GM18507 (cell line): ENCODE measurements at places on chromosomes 7 and 10.

DNA sequence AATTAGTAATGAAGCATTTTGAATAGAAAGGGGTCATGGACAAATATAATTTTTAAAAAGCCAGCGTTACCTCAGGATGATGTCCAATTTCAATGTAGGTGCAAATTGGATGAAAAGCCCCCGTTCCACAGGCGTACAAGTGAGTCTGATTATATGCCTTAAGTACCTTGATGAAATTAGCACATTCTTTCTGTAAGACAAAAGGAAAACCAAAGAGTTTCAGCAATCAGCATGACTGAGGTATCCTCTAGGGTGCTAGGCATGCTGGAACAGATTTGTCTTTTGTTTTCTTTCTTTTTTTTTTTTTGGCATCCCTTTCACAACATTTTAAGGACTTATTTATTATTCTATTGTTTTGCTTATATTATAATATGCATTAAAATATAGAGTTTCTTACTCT, 84.2 kb downstream of the SEMA3A start:
- no peak for DNase-seq

DNA sequence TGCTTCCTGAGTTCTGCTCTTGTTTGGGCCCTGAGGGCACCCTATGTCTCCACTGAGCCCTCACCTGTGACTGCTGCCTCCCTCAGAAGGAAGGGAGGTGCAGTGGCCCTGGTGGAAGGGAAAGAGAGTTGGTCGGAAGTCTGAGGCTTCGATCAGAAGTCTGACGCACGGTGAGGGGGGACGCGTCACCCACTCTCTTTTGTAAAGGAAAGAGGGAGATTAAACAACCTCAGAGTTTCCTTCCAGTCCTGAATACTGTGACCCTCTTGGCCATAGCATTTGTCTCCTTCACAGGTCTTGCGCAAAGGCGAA, 31.4 kb upstream of the TRIM8 start:
- no peak for DNase-seq

DNA sequence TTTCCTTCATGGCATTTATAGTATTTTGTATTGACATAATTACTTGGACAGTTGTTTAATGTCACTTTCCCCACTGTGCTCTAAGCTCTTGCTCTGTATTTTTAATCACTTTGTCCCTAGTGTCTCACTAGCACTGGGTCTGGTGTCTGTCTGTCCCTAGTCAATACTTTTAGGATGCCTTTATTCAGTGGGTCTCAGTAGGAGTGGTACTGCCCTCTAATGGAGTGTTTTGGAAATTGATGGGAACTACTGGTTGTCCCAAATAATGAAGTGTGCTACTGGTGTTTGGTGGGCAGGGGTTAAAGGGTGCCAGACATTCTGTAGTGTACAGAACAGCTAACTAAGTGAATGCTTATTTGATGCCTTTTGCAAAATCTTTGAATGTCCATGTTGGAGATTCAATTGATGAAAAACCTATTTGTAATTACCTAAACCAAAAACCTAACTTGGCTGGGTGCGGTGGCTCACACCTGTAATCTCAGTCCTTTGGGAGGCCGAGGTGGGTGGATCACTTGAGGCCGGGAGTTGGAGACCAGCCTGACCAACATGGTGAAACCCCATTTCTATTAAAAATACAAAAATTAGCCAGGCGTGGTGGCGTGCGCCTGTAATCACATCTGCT, 33.3 kb downstream of the CDK14 start:
- no peak for DNase-seq

- DNase-seq: no peak
These were observed 37.7 kb downstream of the ZMIZ1 start for GRCh38 chr10:79106256-79107050.

DNA sequence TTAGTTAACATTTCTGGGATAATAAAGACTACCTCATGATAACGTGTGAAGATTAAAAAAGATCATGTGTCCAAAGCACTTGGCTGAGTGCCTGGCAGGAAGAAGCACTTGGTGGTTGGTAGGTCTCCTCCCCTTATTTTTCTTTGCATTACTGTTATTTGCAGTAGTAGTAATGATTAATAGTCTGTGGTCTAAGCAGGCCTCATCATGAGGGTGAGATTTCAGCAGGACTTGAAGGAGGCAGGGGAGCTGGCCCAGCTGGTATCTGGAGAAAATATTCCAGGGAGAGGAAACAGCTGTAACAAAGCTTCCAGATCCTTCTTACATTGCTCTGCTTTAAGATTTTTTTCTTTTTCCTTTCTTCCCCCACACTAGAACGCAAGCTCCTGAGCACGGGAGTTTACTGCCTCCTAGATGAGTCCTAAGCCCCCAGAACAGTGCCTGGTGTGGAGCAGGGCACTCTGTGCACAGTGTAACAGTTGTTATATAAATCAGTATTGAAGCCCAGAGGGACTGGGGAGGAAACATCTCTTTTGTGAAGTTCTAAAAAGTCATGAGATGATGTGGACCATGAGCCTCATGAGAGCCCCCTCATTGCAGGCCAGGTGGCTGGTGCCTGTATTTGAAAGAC, 31.1 kb upstream of the RHEB start:
- peak; percentile 25 for DNase-seq
